ENCODE measurements at places on chromosomes 12 and 14.

- DNase-seq: no peak
Measured at GRCh38 chr12:52246720-52247621, 13.9 kb downstream of the KRT7 start.

GRCh38 chr14:49008363-49008762 lies 577.8 kb downstream of the RPS29 start:
- no peak for DNase-seq

DNA sequence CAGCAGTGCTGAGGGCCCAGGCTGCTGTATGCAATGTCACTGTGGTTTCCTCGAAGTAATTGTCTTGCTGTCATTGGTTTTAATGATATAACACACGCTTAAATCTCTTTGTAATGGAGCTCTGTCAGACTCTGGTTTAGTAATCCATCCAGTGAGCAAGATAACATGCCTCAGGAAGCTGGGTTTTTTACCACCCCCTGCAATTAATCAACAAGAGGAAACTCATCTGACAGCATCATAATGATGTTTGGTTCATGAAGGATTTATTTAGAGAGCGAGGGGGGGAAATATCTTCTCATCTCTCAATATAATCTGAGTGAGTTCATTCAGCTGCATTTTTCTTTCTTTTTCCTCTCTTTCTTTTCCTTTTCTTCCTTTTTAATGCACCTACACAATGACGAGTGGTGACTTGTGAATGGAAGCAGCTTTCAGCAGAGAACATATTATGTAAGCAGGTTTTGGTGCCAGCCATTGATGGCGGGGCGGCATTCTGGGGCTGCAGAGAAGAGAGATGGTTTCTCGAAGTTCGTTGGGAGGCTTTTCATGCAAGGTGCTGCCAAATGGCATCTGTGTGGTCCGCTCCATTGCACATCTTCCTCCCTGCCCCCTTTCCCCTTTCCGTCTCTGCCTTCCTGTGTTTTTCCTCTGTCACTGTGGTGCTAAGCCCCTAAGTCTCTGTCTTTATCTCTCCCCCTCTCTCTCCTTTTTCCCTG lies 6.7 kb downstream of the RPH3A start:
- DNase-seq: no peak

DNA sequence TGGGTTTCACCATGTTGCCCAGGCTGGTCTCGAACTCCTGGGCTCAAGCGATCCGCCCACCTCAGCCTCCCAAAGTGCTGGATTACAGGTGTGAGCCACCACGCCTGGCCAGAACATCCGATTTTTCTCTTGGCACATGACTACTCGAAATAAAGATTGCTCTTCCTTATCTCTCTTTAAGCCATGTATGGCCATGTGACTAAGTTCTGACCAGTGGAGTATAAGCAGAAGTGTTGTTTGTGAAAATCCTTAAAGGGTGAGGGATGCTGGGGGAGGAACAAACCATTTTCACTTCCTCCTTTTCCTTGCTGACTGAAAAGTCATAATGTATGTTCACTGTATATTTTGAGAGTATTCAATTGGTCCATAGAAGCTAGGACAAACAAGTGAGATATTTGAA lies 50.7 kb upstream of the ATF7IP start:
- no peak for DNase-seq

- DNase-seq: no peak
Measured at GRCh38 chr14:79528828-79529416, 682.4 kb downstream of the DIO2 start.

DNA sequence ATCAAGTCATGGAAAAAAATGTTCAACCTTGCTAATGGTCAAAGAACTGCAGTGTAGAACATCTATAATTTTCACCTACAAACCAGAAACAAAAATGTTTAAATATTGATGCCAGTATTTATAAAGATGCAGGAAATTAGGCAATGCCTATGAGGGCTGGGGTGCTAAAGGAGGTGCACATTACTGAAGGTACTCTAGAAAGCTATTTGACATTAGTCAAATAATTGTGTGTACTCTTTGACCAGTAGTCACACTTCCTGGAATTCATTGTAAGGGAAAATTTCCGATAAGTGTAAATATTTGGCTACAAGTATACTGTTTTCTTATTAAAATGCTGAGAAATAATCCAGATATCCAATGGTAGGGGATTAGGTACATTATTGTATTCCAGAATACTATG lies 36.4 kb upstream of the HDAC7 start:
- no peak for DNase-seq

GRCh38 chr14:102646615-102647014 lies 54.2 kb downstream of the RCOR1 start:
- no peak for DNase-seq

DNA sequence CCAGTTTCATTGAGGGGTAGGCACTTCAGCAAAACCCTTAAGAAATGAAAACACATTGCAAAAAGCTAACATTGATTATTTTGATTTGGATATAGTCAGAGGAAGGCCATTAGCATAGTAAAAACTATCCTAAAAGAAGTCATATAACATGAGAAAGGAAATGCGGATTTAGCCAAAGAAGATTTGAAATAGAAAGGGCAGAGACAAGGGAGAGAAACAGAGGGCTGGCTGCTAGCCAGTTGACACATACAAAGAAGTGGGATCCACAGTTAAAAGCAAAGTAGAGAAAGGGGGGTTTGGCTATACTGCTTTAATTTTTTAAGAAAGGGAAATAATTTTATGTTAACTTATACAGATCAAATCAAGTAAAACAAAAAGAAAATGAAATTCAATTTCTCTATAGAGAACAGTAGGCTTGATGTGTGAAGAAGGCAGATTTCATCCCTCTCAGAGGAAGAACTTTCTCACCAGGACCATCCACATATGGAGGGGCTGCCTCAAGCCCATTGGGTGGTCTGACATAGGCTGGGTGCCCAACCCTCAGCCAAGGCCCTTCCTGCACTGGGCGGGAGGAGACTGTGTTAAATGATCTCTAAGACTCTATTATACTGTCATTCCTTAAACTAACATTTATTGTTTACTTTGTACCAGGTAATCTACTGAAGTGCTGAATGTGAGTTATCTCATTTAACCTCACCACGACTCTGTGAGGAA lies 420.3 kb downstream of the CCDC91 start:
- DNase-seq: no peak

GRCh38 chr14:105879867-105880561 lies 353.6 kb downstream of the TMEM121 start:
- no peak for DNase-seq

DNA sequence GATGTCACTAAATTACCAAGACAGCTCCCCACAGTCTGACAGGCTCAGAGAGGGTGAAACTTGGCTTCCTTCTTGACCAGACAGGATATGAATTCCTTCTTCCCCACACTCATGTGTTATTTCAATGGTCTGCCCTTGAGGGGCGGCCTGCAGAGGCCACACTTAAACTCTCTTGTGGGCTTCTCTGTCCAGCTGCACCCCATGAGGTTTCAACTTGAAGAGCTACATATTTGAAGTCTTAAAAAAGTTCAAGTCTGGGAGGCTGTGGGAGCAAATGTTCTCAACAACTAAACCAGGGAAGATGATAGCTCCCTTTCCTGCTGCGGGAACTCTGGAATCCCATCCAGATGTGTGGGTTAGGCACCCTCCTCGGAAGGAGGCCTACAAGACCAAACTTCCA lies 98.3 kb downstream of the TTC7B start:
- DNase-seq: no peak

DNA sequence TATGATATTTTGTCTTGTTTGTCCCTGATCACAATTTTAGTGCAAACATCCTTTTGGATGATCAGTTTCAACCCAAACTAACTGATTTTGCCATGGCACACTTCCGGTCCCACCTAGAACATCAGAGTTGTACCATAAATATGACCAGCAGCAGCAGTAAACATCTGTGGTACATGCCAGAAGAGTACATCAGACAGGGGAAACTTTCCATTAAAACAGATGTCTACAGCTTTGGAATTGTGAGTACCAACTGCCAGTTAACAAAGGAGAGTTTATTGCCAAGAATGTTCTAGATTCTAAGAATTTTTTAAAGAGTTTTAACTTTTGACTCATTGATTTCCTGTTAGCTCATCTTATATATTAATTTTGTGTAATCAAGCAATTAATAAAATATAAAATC lies 55.4 kb downstream of the IRAK3 start:
- DNase-seq: no peak

DNA sequence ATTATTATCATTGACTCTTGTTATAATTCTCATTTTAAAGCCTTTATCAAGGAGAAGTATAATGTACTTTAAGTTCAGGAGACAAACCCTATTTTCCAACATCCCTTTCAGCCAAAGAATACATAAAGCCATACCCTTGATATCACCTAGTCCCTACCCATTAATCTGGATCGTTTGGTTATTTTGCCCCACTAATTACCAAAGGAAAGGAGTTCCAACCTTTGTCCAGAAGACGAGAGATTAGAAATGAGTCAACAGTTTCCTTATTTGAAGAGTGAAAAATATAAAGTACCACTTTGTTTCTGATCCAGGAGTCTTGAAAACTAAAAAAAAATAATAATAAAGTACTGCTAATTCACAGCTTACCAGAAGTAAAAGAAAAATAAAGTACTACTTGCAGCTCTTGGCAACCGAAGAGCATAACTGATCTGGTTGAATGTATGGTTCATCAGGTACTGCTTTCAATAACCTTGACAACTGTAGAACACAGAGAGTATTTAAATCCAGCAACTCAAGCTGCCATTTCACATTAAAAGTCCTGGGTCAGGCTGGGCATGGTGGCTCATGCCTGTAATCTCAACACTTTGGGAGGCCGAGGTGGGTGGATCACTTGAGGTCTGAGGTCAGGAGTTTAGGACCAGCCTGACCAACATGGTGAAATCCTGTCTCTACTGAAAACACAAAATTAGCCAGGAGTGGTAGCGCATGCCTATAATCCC lies 33.7 kb downstream of the LIMA1 start:
- DNase-seq: no peak

- no peak for DNase-seq
Measured at GRCh38 chr14:76830556-76830955, 4.3 kb downstream of the LRRC74A start.

- DNase-seq: no peak
Measured at GRCh38 chr14:22471545-22472121, 117.4 kb downstream of the DAD1 start.

- DNase-seq: no peak
Measured at GRCh38 chr14:30518867-30519560, 39.9 kb upstream of the G2E3 start.

- DNase-seq: no peak
Measured at GRCh38 chr12:93302331-93303229, 75.1 kb upstream of the NUDT4 start.

- DNase-seq: no peak
Measured at GRCh38 chr12:46160101-46160980, 108.5 kb downstream of the SLC38A1 start.

DNA sequence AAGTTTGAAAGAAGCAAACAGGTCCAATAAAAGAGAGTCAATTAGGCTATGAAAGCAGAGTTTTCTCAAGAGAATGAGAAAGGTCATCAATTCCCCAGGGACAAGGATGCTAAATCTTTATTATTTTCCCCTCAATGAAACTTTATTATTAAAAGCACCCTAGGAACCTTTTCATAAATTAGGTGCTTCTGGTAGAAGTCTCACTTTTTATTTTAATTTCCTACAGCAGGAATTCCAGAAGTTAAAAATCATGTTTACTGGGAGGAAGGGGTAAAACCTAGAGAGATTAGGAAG lies 223.2 kb upstream of the SOX5 start:
- no peak for DNase-seq

GRCh38 chr12:13405961-13406703 lies 209.6 kb downstream of the EMP1 start:
- no peak for DNase-seq

- DNase-seq: no peak
Measured at GRCh38 chr14:22497144-22497423, 91.9 kb downstream of the DAD1 start.

DNA sequence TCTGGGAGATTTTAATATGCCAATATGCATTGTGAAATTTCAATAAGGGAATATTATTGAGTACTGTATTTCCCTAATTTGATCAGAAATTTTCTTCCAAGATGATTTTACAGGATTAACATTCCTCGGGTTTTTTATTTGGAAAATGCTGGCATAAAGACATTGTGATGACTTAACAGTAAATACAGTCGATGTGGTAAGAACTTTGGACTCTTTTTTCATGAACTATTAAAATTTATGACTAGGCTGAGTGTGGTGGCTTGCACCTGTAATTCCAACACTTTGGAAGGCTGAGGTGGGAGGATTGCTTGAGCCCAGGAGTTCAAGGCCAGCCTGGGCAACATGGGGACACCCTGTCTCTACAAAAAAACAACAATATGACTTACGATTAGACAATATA lies 197.1 kb upstream of the RASSF8 start:
- DNase-seq: no peak

DNA sequence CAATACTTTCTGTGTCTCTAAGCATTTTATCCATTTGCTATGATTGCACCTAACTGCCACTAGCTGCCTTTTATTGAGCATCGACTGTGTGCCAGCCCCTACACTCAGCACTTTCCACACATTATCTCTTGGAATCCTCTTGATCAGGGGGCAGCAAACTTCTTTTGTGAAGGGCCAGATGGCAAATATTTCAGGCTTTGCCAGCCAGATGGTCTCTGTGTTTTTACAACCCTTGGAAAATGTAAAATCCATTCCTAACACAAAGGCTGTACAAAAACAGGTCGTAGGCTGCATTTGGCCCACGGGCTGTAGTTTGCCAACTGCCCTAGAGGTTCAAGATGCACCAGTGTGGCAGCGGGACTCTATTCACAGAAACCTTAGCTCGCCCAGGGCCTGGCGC lies 19.5 kb downstream of the FOXN4 start:
- DNase-seq: no peak

- DNase-seq: no peak
Measured at GRCh38 chr12:68203460-68203875, 22.1 kb downstream of the IL26 start.

DNA sequence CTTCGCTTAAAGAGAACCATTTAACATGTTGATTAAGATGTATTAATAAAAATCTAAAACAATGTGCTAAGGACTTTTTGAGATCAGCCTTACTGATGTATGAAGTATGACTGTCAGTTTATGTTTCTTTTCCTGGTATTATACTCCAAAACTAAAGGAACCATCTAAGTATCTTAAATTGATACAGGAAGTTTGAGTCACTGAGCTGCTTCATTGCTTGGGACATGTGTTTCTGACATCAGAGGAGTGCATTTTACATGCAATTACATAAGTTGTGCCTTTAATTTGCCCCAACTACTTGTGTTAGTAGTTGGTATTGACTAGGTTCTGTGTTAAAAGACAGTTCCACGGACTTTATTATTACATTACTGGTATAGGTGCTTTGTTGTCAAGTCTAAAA lies 50.9 kb downstream of the PROX2 start:
- no peak for DNase-seq

DNA sequence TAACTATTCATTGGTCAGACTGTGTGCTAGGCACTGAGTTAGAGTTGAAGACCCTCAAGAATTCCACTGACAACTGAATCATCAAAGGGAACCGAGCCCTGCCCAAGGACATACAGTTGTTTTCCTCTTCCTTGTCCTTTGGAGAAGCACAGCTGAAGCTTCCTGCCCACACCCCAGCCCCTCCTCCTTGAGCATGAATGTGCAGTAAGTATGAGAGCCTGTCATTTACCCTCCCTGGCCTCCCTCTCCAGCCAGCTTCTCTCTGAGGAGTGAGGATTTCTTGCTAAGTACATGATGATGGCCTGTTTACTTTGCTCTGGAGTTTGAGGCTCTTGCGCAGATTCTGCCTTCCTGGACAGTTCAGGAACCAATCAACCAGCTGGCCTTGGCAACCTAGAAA lies 235.2 kb downstream of the CACNA1C start:
- DNase-seq: no peak

GRCh38 chr14:30355431-30355913 lies 203.5 kb upstream of the G2E3 start:
- no peak for DNase-seq

- no peak for DNase-seq
Measured at GRCh38 chr12:1217191-1217949, 226.3 kb downstream of the ERC1 start.

Data from stimulated activated CD4-positive, alpha-beta T cell treated with anti-CD3 and anti-CD28 coated beads, Interleukin-4, amount 100 ng/mL, for 1 hour (primary cell).